ENCODE measurements at places on chromosomes 4 and X. TPM values are rescaled to one million over a fixed set of nuclear protein-coding genes. Genes with fewer than 3 reads are reported as not detected.

GRCh38 chrX:56233100-56233499 is 944 bp downstream of the KLF8 start:
- no peak for DNase-seq

GRCh38 chrX:154809939-154810665 is 4.8 kb upstream of the MPP1 start:
- DNase-seq: no peak

GRCh38 chrX:148069759-148070503 is 88.8 kb downstream of the FMR1NB start:
- no peak for DNase-seq

DNA sequence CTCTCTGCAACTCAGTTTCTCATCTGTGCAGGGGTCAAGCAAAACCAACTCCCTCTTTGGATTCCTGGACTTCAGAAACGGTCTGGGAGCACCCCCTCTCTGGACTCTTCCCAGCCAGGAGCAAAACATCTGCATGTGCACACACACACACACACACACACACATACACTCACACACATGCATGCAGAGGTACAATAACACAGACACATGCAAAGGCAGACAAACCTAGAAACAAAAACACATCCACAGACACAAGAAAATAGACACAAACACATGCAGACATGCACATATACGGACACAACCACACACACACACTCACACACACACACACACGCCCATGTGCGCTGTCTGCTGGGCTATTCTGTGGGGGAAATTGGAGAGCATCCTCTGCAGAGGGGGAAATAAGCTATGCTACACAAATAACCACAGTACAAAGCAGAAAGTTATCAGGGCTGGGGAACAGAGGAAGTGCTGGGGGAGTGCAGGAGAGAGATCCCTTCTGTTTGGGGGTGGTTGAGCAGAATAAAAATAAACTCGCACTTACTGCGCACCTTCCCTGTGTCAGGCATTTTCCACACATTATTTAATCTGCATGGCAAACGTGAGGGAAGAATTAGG is 19.9 kb downstream of the IQSEC2 start:
- DNase-seq: no peak

GRCh38 chrX:48461830-48462229 is 8.2 kb downstream of the SLC38A5 start:
- no peak for DNase-seq

DNA sequence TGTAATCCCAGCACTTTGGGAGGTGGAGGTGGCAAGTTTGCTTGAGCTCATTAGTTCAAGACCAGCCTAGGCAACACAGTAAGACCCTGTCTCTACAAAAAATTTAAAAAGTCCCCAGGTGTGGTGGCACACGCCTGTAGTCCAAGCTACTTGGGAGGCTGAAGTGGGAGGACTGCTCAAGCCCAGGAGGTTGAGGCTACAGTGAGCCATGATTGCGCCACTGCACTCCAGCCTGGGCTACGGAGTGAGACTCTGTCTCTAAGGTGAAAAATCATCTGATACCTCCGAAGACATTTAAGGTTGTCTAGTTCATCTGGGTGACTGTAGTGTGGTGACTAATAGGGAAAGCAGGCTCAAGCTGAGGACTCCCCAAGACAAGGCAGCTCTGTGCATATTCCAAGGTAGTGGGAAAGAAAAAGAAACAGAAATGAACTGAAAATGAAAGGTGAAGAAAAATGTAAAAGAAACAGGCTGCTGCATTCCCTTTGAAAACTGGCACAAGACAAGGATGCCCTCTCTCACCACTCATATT is 23.3 kb downstream of the FRYL start:
- DNase-seq: no peak

DNA sequence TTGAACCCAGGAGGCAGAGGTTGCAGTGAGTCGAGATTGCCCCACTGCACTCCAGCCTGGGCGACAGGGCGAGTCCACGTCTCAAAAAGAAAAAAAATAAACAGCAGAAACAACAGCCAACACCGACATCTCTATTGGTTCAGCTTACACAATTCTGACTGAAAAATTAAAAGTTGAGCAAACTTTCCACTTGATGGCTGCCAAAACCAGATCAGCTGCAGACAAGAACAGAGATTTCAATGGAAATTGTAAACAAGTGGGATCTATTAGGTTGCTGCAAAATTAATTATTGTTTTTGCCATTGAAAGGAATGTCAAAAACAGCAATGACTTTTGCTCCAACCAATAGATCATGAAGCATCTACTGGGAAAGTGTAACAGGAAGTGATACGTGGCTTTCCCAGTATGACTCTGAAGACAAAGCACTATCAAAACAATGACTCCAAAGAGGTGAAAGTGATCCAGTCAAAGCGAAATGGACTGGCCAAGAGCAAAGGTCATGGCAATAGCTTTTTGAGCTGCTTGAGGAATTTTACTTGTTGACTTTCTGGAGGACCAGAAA is 26.3 kb downstream of the UPF3B start:
- DNase-seq: no peak

DNA sequence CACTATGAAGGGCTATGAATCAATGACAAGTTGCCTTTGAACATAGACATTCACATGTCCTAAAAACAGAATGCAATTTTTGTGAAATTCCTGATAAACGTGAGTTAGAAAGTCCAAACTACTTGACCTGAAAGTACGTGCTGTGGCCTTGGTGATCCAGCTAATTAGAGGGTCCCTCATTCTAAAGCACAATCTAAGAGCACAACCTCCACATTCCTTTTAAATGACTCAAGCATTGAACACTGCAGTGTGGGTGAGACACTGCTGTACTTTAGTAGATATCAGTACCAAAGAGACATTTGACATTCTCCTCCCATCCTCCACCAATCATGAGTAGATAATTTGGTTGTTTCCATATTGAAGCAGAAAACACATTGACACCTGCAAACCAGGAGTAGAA is 73.5 kb downstream of the FAM47B start:
- DNase-seq: no peak

- no peak for DNase-seq
Measured at GRCh38 chr4:125010796-125011503, 298.4 kb upstream of the ANKRD50 start.

GRCh38 chr4:133493241-133493640 is 344.1 kb downstream of the PCDH10 start:
- DNase-seq: no peak

- no peak for DNase-seq
Measured at GRCh38 chr4:67750691-67751090, 3.5 kb downstream of the GNRHR start.

DNA sequence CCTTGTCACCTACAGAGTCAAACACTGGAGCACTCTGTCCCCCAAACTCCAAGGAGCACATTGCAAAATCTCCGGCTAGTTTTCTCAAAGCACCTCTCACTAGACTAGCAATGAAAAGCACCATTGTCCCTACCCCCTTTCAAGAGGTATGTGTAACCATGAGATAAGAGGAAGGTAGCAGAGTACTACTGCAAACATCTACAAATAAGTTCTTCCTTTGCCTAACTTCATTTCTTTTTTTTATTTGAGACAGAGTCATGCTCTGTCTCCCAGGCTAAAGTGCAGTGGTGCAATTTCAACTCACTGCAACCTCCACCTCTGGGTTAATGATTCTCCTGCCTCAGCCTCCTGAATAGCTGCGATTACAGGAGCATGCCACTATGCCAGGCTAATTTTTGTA is 17.7 kb downstream of the PPP4R3C start:
- DNase-seq: no peak

GRCh38 chr4:7944599-7945220 is 5.0 kb upstream of the AFAP1 start:
- no peak for DNase-seq

BGN gene
- total RNA-seq: 0.33 TPM

CXorf58 gene
- 0.20 TPM for total RNA-seq

MBNL3 gene
- 36.1 TPM for total RNA-seq

SPANXA2 gene
- total RNA-seq: 4.7 TPM

All from PC-9 (cell line).